Upper lobe of left lung (tissue), 6 donors: ENCODE measurements at places on chromosomes 13 and 19.

DNA sequence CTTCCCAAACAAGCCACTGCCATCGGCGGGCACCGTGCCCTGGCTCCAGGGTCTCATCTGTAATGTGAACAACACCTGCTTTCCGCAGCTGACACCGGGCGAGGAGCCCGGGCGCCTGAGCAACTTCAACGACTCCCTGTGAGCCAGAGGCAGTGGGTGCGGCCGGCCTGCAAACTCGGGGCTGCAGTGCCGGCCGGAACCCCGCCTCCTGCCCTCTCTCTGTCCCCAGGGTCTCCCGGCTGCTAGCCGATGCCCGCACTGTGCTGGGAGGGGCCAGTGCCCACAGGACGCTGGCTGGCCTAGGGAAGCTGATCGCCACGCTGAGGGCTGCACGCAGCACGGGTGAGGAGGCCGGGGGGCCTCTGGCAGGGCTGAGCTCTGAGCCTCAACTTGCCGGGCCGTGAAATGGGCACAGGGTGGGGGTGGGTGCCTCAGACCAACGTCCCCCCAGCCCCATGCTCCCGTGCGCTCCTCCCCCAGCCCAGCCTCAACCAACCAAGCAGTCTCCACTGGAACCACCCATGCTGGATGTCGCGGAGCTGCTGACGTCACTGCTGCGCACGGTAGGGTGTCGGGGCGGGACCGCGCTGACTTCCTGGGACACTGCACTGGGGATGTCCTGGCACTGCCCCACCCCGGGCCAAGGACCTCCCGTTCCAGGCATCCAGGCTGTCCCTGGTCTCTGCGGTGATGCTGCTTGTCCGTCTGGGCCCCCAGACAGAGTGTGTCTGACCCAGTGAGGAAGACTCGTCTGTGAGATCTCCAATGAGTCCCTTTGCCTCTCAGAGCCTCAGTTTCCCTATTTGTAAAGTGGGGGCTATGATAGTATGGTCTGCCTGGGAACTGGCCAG is 2.2 kb downstream of the ABCA7 start:
- no peak for DNase-seq

DNA sequence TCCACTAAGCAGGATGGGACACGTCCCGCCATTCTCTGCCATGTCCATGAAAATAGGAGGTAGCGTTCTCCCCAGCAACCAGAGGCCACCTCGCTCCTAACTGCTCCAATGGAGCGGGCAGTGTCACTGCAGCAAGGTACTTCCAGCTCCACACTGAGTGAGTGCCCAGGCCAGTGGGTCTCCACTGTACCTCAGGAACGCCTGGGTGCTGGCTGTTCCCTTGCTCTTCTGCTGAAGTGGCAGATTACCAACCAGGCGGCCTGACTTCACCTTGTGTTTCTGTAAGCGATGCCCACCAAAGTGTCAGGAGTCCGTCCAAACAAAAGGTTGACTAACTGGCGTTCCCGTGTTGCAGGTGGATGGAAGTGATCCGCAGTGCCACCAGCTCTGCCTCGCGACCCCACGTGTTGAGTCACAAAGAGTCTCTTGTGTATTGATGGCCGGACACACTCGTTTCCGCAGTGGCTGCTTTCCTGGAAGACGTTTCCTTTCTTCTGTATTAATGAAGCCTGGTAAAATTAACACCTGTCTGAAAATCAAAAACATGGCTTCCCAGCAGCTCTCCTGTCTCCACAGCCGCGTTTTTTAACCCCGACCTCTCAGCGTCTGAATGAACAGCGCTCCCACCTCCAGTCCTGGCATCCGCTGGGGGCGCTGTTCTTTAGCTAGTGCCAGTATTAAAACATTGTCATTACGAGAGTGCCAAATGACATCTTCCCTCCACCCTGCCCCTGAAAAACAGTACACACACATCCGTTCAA is 128.8 kb downstream of the STK24 start:
- DNase-seq = no peak

DNA sequence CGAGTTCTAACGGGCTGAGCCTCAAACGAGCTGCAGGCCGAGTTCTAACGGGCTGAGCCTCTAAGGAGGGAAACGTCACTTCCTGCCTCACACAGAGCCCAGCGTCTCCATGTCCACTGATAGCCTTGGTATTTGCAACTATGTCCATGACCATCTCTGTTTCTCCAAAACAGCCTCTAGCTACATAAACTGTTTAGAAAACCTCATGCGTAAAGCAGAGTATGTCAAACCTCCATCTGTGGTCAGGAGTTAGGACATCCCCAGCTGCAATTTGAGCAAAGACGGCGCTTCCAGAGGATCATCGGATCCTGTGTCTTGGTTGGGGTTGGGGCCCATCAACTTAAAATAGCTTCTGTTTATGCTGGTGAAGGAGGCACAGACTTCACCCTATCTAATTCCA is 20.8 kb downstream of the RASA3 start:
- DNase-seq = peak; percentile 15

DNA sequence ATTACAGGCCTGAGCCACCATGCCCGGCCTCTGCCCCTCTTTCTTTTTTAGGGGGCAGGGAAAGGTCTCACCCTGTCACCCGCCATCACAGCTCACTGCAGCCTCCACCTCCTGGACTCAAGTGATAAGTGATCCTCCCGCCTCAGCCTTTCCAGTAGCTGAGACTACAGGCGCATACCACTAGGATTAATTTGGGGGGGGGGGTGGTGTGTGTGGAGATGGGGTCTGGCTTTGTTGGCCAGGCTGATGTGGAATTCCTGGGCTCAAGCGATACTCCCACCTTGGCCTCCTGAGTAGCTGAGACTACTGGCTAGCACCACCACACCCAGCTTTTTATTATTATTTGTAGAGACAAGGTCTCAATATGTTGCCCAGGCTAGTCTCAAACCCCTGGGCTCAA is 4.2 kb downstream of the APOE start:
- DNase-seq = no peak

- no peak for DNase-seq
Measured at GRCh38 chr19:45408830-45409556, 2.5 kb downstream of the POLR1G start.

GRCh38 chr19:7391218-7391670 is 42.5 kb downstream of the ARHGEF18 start:
- no peak for DNase-seq

DNA sequence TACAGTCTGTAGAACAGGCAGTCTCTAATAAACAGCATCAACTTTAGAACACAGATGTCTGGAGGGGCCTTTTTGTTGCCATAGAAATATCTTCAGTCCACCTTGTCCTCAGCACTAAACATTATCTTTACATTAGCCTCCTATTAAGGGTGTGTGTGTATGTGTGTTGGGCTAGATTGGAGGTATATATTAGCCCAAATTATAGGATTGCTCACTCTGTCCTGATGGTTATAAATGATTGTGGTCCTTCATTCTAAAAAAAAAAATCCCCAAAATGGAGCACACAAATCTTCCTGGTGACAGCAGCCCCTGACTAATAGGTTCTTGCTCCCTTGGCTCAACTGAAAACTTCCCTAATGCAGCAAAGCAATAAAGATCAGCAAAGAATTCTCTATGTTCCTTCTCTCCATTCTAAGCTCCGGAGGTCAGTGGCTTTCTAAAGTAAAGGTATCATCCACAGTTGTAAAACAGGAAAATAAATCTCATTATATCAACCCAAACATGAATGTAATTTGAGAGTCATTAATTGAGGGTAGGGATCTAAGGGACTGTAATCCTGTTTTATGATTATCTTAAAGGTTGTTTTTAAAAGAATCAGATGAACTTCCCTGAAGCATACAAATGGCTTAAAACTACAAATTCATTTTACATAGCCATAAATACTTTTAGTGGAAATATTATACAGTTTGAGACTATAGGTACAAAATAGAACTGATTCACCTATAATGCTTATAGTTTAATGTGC is 232.7 kb downstream of the KLF12 start:
- DNase-seq = no peak

GRCh38 chr19:32171719-32172151 is 173.7 kb upstream of the ZNF507 start:
- no peak for DNase-seq

DNA sequence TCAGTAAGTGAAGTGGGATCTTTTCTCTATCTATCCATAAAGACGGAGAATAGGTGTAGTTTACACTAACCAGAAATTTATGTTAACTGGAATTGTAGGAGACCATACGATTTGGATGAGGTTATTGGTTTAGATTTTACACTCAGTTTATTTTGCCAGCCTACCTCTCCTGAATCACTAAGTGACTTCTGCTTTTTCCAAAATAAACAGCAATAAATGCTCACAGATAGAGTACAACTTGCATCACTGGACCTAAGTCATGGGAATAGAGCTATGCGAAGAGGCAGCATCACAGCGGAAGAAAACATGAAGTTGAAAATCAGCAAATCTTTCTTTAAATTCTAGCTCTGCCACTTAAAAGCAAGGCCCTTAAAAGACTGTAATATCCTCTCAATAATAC is 781.0 kb downstream of the LIG4 start:
- DNase-seq = no peak

GRCh38 chr13:42377640-42378382 is 105.9 kb downstream of the AKAP11 start:
- DNase-seq = no peak

GRCh38 chr19:7515645-7516151 is at the start of gene ZNF358:
Gene ZNF358 (plus strand): TSS chr19:7516103. CDS start chr19:7519243, 3,140 bp downstream.
- peak; percentile 73 for DNase-seq

- no peak for DNase-seq
Measured at GRCh38 chr19:547836-548720, 4.2 kb downstream of the GZMM start.

DNA sequence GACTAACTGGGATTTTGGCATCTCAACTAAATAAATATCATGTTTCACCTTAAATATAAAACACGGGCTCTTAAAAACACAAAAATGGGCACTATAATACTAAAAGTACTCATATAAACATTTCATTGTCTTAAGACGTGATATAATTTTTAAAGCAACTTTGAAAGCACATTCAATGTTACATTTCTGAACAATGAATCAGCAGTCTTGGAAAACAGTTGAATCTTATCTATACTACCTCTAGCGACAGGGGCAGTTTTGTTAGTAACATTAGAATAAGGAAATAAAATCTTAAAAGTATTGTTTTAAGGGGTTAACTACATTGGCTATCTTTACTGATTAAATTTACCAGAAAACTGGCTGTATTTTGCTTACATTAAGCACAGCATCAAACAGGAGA is 156.9 kb downstream of the UGGT2 start:
- DNase-seq = no peak

- DNase-seq = no peak
Measured at GRCh38 chr13:27126859-27127258, 44.8 kb downstream of the USP12 start.

- DNase-seq = no peak
Measured at GRCh38 chr19:39171479-39172465, 25.0 kb upstream of the NCCRP1 start.

- DNase-seq = no peak
Measured at GRCh38 chr13:85661675-85662074, 137.5 kb downstream of the SLITRK6 start.

- no peak for DNase-seq
Measured at GRCh38 chr19:7262470-7262869, 31.7 kb downstream of the INSR start.

DNA sequence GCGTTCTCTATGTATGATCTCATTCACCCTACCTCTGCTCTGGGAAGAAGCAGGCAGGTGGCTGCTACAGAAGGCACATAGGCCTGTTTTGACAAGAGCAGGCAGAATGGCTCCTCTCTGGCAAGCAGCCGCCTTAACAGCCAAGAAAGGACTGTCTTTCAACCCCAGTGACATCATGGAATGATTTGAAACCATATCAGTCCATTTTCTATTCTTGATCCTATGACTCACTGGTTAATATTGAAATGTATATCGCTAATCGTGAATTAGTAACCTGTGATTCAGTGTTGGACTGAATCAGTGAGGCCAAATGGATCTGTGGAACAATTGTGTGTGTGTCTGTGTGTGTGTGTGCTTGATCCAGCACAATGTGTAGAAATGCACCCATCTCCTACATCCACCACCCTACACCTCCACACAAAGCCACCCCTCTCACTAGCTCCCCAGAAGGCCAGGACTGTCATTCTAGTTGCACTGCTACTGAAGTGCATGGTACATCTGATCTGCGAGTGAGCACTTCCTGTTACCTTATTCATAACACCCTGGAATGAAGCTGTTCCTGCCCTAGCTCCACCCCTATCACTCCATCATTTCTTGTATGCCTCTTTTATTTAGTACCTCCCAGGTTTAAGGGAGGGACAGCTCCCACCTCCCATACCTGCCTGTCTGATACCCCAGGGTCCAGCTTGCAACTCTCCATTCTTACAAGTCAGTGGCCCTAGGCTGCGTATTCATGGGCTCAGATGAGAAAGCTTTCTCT is 460.0 kb downstream of the FOXO1 start:
- no peak for DNase-seq

DNA sequence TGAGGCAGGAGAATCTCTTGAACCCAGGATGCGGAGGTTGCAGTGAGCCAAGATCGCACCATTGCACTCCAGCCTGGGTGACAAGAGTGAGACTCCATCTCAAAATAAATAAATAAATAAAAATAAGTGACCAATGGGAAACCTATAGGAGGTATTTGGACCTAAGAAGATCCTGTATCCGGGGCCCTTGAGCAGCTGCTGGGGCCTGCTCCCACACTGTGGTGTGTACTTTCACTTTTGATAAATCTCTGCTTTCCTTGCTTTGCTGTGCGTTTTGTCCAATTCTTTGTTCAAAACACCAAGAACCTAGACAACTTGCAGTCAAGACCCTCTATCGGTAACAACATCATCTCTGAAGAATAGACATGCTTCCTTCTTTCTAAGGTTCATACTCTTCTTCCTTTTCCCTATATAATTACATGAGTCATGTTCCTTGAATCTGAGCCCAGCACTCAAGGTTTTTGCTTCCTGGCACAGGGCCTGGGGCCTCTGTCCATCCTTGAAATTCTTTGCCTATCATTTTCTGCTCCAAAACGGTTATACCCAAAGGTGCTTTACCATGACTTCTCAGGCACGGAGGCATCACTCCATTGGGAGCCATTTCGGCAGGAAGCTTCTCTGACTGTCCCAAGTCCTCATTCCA is 14.2 kb upstream of the PNMA8C start:
- no peak for DNase-seq

DNA sequence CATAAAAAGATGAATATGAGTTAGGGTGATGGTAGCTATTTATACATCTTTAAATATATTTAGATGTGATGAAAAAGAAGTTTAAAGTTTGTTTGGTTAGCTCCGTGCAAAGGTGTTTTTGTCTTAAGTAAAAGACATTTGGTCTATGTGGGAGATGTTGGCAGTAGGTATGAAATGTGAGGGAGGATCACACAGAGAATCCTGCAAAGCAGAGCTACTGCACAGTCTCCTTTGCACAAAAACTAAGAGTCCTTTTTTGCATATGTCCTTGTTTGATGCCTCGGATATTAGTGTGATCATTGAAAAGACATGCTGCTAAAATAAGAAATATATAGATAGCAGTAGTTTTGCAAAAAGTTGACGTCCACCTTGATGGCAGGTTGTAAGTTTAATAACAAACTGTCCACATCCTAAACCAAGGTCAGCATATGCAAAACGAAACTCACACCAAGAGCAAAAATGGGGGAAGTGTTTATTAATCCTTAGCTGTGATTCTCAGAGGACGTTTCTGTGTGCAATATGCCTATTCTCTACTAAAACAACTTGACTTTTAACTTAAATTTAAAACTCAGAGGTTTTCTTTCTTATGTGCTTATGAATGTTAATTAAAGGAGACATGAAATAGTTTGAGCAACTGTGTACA is 870.1 kb downstream of the PCDH9 start:
- no peak for DNase-seq
